ENCODE measurements at places on chromosomes 12 and 14.

DNA sequence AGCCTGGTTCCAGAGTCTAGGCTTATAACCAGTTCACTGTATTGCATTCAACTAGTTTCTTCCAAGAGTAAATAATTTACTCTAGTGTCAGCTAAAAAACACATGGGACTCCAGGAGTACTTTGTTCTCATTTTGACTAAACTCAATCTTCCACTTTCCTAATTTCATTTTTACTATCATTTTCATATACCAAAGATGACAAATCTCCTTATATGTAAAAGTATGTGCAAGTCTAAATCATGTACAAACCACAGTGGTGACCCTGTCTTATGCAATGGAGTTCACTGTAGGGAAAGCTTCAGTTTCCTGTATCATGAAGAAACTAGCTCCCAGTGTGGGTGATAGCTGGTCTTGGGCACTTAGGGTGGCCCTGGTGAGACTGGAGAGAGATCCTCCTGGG is 151.6 kb downstream of the HELB start:
- no peak for DNase-seq

GRCh38 chr14:51357250-51357649 is 117.2 kb downstream of the TMX1 start:
- no peak for DNase-seq

- DNase-seq: no peak
Measured at GRCh38 chr14:53842938-53843337, 113.7 kb downstream of the BMP4 start.

DNA sequence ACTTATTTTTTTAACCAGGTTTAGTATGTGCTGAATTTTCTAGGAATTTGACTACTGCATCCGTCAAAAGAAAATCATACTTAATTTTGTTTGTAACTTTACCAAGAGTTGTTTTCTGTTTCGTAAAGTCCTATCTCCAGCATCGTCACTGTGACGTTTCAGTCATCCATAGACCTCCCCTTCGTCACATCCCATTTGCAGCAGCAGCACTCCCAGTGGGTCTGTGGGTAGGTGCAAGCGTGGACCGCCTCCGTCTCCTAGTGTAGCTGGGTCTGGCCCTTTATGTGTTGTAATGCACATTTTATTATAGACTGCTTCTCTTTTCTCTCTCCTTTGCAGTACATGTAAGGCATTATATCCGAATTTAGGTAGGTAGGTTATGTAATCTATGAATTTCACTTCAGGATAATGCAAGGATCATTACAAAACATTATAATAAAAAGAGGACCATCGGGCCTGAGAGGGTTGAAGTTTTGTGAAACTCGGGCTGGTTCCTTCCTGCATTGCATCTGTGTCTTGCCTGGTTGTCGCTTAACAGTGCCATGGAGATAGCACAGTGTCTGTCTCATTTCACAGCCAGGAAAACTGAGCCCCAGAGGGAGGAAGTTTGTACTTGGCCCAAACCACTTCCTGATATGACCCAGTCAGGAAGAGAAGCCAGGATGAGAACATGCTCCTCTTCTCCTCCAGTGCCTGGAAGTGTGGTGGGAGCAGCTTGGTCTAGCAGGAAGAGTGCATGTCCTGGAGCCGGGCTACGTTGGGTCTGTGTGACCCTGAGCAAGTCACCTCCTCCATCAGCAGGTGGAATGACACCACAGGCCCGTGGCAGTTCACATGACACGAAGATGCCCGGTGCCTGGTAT is 41.3 kb downstream of the EVL start:
- no peak for DNase-seq

DNA sequence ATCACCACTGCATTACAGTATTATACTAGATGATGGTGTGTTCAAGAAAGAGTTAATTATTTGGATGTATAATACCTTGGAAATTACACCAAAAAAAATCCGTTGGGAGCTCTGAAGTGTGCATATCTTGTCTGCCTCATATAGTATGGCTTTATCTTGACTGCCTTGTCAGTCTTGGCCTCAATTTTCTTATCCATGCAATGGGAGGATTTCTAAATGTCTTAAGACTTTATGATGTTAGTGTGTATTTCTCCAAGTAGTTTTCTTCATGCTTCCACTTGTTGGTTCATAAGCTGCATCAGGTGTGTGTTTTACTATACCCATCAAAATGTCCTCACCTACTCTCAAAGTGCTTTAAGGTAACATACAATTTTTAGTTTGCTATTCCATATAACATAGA is 84.6 kb downstream of the FGD4 start:
- DNase-seq: no peak

GRCh38 chr12:121283388-121283787 is 13.1 kb downstream of the CAMKK2 start:
- DNase-seq: no peak

- no peak for DNase-seq
Measured at GRCh38 chr14:89641495-89642175, 224.6 kb upstream of the FOXN3 start.

GRCh38 chr12:70785896-70786295 is 134.6 kb downstream of the PTPRR start:
- no peak for DNase-seq

GRCh38 chr12:130335517-130336392 is 1.9 kb upstream of the PIWIL1 start:
- DNase-seq: no peak

DNA sequence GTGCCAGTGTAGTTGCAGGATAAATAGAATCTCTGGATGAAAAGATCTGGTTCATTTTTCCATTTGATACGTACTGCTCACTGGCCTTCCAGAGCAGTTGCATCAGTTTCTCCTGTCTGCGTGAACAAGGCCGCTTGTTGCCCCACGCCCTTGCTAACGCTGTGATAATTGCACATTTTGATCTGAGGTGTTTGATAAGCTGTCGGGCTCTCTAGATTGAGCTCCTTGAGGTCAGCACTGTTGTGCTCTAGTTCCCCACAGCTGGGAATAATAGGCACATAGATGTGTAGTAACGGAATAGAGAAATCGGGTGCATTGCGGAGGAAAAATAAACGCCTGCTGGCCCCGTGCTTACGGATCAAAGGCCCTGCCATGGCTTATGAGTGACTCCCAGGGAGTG is 42.8 kb upstream of the TRAF3 start:
- DNase-seq: no peak

DNA sequence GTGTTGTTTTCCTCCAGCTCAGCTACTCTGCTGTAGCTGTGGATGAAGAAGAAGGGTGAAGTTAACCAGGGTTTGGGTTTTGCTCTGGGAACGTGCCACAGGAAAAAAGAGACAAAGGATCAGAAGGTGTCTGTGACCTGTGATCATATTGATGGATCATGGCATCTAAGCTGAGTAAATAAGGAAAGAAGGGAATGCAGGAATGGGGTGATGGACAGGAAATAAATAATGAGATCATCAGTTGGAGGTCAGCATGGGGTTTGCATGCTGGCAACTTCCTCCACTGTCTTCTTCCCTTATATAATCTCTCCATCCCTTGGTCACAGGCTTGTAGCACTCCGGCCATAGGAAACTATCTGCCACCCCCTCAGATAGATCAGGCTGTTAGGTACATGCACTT is 430.3 kb upstream of the PDE3A start:
- no peak for DNase-seq

DNA sequence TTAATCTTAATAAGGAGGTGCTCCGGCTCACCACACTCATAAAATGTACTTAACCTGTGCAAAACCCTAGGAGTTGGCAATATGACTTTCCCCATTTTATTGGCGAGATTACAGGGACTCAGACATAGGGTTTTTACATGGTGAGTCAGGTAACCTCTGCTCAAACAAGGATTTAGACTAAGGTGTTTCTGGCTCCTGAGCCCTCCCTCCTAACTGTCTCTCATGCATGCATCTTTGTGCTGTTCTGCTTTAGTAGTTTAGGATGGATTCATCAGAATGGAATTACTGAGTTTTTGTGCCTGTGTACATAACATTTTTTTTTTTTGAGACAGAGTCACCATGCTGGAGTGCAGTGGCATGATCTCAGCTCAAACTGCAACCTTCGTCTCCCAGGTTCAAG is 993.3 kb upstream of the TMEM132C start:
- DNase-seq: no peak

DNA sequence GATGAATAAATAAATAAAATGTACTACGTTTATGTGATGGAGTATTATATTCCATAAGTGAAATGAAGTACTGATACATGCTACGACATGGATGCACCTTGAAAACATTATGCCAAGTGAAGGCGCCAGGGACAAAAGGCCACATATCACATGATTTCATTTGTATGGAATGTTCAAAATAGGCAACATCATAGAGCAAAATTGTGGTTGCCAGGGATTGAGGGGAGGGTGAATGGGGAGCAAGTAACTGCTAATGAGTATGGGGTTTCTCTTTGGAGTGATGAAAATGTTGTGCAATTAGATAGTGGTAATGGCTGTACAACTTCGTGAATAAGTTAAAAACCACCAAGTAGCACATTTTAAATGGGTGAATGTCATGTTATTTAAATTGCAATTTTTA is 132.8 kb downstream of the SLC38A4 start:
- no peak for DNase-seq

All from stimulated activated CD8-positive, alpha-beta memory T cell treated with anti-CD3 and anti-CD28 coated beads, Interleukin-7, amount 100 ng/mL, for 1 hour (primary cell).